ENCODE measurements at places on chromosomes 2 and 18. TPM values are rescaled to one million over a fixed set of nuclear protein-coding genes. Genes with fewer than 3 reads are reported as not detected.

DNA sequence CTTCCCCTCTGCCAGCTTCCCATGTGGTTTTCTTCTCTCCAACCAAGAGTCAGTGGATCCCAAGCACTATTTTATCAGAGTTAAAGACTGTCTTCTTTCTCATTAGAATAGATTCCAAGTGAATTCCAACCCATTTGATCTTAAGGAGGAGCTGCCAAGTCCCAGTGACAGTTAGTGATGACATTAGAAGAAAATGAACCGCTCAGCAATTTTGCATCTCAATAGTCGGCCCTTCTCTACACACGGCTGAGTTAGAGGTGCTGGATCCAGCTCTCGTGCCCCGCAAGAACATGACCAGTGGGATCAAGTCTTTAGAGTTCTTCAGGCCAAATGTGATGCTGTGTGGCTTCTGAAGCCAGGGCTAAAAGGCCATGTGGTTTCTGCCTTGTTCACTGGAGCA is 132.6 kb downstream of the SH3BP4 start:
- H3K27me3 ChIP-seq: no peaks in the 10 kb centered on the region
- no peaks in the 10 kb centered on the region for H3K4me1 ChIP-seq
- no peak overlapping the region for H3K27ac ChIP-seq
- no peak for DNase-seq
- no peaks in the 10 kb centered on the region for H3K36me3 ChIP-seq

DNA sequence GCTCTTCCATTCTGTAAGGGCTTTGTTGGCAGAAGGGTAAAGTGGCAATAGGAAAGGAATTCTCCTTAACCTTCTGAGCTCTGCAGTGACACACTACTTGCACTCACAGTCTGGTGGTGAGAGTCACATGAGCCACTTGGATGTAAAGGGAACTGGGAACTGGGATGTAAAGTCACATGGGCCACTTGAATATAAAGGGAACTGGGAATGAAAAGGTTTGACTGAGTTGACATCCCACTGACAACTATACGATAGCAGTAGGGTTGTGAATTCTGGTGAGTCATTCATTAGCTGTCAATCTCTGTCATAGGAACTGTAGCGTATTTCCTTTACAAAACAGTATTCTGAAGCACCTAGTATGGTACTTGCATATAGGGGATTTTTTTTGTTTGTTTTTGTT is 5.5 kb downstream of the RPE start:
- DNase-seq: no peak
- H3K4me1 ChIP-seq: peaks cover 12% of the 10 kb centered on the region
- H3K27ac ChIP-seq: no peak overlapping the region
- H3K27me3 ChIP-seq: no peaks in the 10 kb centered on the region
- H3K36me3 ChIP-seq: peaks cover 30% of the 10 kb centered on the region

DNA sequence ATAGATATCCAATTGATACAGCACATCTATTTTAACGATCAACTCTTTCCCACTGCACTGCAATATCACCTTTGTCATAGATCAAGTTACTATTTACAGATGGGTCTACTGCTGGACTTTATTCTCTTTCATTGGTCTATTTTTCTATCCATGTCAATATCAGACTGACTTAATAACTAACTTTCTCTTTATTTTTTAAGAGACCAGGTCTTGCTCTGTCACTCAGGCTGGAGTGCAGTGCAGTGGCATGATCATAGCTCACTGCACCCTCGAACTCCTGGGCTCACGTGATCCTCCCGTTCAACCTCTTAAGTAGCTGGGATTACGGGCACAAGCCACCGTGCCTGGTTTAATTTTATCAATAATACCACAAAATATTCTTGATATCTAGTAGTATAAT is 71.2 kb downstream of the TLK1 start:
- no peaks in the 10 kb centered on the region for H3K36me3 ChIP-seq
- H3K4me1 ChIP-seq: peaks cover 4% of the 10 kb centered on the region

DNA sequence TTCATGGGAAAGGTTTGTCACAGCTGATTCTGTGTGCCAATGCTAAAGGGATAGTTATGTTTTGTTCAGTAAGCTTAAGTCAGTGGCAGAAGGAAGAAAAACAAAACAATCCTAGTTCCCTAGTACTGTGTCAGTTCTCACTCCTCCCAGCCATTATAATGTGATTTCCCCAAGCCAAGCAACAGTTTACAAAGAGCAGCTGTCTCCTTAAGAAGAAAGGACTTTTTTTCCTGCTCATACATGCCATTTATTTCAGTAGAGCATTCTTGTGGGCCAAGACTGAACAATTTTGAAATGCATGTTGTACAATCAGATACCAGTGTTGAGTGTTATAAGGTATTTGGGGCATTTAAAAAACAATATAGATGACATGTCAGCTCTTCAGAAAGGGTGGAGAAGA is 52.1 kb downstream of the NEMP2 start:
- no peak overlapping the region for H3K27ac ChIP-seq
- H3K4me1 ChIP-seq: no peaks in the 10 kb centered on the region
- no peak overlapping the region for H3K4me3 ChIP-seq
- DNase-seq: no peak

- H3K4me1 ChIP-seq: no peaks in the 10 kb centered on the region
- no peak overlapping the region for H3K27ac ChIP-seq
- H3K27me3 ChIP-seq: no peaks in the 10 kb centered on the region
- H3K36me3 ChIP-seq: no peaks in the 10 kb centered on the region
- no peak overlapping the region for H3K4me3 ChIP-seq
- no peak for DNase-seq
Measured at GRCh38 chr18:60698901-60699300, 326.3 kb upstream of the MC4R start.

DNA sequence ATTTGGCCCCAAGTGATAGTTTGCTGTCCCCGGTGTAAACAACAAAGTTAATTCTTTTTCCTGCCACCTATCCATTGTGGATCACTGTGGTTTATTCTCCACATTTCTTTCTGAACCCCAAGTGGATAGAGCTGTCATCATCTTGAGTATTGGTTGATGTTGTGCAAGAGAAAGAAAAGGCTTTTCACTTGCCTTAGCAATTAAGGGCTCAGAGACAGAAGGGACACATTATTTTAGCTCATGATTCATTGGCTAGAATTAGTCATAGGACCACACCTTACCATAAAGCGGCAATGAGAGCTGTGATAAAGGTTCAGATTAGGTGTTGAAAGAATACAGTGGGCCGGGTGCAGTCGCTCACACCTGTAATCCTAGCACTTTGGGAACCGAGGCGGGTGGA is 442.1 kb upstream of the DCC start:
- DNase-seq: no peak
- no peaks in the 10 kb centered on the region for H3K4me1 ChIP-seq
- no peaks in the 10 kb centered on the region for H3K36me3 ChIP-seq
- no peak overlapping the region for H3K4me3 ChIP-seq
- H3K27me3 ChIP-seq: peaks cover 5% of the 10 kb centered on the region
- no peak overlapping the region for H3K27ac ChIP-seq

The DNAJC27 gene
- total RNA-seq: 6.7 TPM

The COL4A4 gene
- total RNA-seq: not detected
